Choroid plexus epithelial cell (primary cell): ENCODE measurements at places on chromosomes 2 and 18.

DNA sequence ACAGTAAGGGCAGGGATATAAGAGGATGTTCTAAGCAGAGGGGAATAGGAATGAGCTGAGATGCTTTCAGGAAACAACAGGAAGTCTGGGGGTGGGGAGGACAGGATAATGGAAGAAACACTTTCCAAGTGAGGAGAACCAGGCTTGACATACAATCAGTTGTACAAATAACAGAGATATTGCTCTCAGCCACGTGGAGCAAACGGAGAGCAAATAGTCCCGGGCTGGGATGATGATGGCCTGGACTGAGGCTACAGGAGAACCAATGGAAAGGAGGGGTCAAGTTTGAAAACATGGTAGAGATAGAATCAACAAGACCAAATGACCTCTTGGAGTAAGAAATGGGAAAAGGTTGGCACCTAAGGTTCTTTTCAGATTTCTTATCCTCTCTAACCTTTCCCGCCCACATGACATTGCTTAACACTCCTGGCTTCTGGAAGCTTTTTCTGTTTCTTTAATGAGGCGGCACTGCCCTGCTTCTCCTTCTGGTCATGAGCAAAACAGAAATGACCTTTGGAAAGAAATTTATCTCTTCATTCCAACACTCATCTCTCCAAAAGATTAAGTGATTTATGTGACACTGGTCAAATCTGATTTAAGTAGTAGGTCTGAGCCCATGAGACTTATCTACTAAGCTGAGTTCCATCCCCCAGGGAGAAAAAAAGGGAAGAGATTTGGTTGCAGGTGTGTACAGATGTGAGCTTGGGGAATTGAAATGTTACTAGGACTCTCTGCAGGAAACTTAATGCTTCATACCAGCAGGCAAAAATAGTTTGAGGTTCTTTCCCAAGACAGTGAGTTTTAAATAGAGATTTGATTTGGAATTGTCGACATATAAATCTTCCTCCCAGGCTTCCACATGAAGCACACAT, 442.9 kb upstream of the HNRNPA3 start:
- no peak for DNase-seq

- DNase-seq: peak; percentile 97
Observed at GRCh38 chr2:112584134-112584890, at the start of gene CHCHD5. CHCHD5 (plus strand) TSS chr2:112584609; CDS start chr2:112584648, 39 bp downstream.

GRCh38 chr18:24009651-24010333, 4.8 kb upstream of the TTC39C start:
- DNase-seq: no peak

- DNase-seq: no peak
Observed at GRCh38 chr2:234690569-234691213, 193.8 kb upstream of the ARL4C start.

- DNase-seq: no peak
Observed at GRCh38 chr2:240165034-240165433, 24.6 kb upstream of the OTOS start.
